ENCODE measurements at places on chromosomes 13 and 19.

DNA sequence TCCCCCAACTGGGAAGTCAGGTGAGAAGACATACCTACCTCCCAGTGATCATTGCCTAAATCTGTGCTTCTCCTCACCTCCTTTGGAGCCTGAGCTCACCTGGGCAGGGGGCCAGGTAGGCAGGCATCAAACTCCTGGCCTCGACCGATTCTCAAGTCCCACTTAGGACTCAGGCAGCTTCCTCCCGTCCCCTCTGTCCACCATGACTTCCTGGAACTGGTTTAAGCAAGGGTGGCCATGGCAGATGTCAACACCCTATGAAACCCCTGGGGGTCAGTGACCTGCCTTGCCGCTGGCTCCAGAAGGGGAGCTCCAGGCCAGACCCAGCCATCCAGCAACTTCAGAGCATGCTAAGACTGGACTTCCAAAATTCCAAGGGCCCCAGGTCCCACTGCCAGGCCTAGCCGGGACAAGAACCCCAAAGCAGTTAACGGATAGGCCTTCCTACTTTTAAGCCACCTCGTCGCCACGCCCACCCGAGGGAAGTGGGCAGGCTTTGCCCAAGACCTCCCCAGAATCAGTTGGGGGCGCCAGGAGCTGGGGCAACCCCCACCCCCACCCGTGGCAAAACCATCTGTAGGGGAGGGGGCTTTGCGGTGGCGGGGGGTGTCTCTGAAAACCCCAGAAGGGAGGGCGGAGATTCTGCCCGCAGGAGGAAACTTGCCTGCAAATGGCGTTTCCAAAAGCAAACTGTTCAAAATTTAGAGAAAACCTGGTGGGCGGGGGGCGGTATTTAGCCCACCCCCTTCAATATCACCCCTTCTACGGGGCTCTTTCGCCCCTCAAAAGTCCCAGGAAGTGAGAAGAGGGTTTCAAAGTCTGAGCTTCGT, 657 bp downstream of the PLIN3 start:
- peak; percentile 58 for DNase-seq

- no peak for DNase-seq
These were observed 309.6 kb downstream of the RFC3 start for GRCh38 chr13:34127523-34127922.

DNA sequence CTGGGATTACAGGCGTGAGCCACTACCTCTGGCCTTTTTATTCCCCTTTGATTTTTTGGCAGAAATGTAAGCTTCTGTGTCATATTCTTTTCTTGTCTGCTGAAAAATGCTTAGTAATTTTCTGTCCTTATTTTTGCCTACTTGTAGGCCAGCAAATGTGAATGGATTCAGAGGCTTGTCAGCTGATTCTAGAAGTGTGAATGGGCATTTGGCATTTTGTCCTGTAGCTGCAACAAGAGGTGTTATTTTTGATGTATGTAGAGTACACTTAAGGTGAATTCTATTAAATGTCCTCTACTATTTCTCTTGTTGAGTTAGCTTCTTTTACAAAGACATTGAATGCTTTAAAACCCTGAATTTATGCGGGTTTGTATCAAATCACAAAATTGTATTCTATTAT, 50.0 kb downstream of the FRY start:
- DNase-seq = no peak

DNA sequence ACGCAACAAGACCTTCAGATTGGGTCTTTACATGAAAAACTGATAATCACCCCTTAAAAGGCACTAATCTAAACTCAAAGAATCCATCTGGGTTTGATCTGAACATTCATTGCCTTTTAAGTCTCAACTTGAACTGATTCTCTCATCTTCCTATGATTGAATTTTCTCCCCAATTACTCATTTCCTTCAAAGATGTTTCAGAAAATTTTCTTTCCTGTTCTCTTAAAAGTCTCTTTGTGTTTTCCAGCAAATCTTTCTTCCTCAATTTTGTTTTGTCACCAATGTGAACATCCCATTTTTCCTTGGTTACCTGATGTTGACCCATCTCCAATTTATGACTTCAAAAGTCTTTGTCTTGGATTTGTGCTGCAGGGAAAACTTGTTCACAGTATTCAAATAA, 234.3 kb downstream of the DACH1 start:
- DNase-seq = no peak

DNA sequence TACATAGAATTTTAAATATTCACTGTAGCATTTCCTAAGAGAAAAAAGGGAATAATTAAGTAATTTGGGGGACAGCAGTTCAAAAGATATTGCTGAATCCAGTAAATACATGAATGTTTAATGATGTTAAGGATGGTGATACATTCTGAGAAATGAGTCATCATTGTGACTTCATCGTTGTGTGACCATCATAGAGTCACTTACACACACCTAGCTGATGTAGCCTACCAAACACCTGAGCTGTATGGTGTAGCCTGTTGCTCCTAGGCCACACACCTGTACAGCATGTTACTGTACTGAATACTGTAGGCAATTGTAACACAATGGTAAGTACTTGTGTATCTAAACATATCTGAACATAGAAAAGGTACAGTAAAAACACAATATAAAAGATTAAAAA, 34.8 kb downstream of the ATP7B start:
- DNase-seq = no peak

Measured in activated CD4-positive, alpha-beta T cell treated with anti-CD3 and anti-CD28 coated beads for 48 hours (primary cell).